ENCODE measurements at places on chromosomes 1 and 21.
A peak's percentile ranks its signal among the peaks of the same experiment; 100 is the strongest.

GRCh38 chr1:19160831-19161230 is 49.2 kb downstream of the UBR4 start:
- DNase-seq, result no peak

DNA sequence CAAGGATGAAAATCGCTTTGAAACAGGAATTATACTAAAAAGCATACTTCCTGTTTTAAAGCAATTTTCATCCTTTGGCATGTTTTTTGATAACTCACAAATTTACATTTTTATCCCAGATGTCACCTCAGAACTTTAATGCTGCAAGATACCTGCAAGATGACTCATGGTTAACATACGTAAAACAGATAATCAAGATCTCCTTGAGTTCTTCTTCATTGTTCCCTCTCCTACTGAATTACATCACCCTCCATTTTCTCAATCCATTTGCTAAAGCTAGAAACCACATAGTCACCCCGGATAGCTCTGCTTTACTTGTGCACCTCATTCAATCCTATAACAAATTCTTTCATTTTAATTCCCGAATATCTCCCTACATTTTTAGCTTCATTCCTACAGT is 1114.2 kb downstream of the PLA2G4A start:
- no peak for DNase-seq

DNA sequence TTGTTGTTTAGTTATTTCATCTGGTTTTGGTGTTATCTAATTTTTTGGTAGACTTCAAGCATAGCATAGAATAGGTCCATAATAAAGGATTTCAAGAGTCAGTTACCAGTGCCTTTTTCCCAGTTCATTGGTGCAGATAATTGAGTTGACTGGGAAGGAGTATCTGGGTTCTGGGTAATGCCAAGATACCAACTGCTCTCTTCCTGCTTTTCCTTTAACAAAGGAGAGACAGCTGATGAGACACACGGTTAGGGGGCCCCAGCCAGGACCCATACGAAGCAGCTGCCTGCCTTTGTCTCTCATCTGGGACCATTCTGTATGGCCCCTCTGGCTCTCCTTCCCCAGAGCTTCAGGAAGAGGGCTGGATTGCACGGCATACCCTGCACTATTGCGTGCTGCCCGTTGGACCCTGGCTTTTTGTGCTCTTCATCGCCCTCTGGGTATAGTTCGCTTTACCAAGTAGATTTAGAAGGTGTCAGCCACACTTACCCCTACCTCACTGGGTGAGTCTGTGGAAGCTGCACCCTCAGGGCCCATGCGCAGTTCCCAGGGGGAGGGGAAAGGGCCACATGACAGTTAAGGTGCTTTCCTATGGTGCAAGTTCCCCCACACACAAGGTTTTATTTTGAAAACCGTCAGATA is 7.0 kb downstream of the NAV1 start:
- no peak for DNase-seq

DNA sequence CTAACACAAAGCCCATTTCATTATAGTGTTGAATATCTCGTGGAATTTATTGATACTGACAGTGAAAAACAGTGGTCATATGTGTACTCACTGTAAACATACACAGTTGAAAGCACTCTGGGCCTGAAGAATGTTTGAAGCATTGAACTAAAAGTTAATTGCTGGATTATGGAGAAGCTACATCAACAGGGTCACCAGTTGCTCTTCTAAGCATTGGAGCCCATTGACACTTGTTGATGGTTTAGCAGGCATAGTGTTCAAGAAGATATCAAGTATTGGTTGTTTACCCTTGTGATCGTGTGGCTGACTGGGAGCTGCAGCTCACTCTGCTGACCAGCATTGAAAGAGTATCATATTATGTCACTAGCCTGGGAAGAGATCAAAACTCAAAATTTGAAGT is 10.3 kb downstream of the ZYG11A start:
- no peak for DNase-seq

GRCh38 chr1:51664421-51665240 is 47.7 kb downstream of the OSBPL9 start:
- no peak for DNase-seq

DNA sequence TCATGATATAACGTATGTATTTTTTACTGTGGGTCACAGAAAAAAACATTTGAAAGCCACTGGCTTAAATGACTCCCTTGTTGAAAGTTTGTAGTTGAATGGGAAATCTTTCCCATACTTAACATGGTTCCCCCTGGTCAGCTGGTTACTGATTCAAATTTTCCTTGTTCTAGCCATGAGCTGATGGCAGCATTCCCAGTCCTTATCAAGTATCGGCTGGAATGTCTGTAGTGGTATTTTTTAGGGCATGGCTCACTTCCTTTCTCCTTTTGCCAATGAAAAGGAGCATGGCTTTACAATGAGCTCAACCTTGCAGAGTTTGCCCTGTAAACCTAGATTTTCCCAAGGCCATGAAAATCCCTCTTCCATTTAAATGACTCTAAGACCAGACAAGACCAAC is 55.7 kb downstream of the GIPC2 start:
- DNase-seq, result no peak

DNA sequence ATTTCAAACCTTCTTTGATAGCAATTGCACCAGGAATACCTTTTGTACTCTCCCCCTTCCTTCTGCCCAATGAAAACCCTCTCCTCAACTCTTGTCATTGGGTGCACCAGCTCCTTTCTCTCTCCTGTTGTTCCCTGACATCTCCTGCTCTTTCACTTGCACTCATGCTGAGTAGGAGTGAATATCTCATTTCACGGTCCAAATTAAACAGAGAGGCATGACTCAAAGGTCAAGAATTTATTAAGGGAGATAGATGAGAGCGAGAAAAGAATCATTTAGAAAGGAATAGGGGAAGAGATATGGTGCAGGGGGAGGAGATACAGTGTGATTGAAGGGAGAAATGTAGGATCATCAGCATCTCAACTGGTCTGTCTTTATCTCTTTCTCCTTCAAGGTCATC is 22.1 kb downstream of the AIM2 start:
- DNase-seq, result no peak

- DNase-seq, result no peak
Observed at GRCh38 chr1:203058676-203058935, 27.2 kb downstream of the MYOG start.

GRCh38 chr1:86416343-86416742 is 7.6 kb upstream of the CLCA2 start:
- DNase-seq, result no peak

DNA sequence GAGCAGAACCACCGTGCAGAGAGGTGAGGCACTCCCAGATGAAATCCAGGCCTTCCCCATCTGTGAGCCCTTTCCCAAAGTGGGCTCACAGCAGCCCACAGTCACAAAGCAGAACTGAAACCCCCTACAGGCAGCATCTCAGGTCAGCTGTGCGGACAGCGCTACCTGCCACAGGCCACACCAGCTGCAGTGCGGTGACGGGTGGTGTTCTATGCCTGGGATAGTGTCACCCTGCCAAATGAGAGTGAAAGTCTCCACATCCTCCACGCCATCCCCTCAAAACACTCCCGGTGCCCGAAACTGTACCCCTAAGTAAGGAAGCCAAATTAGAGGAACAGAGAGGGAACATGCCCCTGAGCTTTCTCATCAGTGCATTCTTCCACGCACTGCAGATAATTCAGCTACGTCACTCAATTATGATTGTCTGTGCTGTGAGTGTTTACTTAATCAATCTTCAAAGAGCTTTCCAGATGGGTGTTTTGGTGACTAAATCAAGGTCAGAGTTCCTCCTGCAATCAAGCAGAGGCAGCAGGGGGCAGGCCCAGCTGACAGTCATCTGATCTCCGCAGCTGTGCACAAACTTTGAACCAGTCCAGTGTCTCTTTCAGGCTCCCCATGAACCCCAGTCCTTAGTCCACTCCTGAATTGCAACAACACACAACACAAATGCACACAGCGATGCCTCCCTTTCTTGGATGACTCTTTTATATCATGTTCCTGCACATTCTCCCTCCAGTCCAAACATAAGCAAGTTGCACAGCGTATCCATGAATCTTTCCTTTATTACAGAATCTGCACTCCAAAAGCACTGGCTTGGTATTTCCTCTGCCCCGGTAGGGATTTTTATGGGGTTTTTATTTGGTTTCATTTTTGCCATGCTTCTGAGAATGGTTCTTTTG is 150.0 kb downstream of the TOMM20 start:
- peak; percentile 57 for DNase-seq

- no peak for DNase-seq
Observed at GRCh38 chr21:45253633-45254459, 33.8 kb downstream of the POFUT2 start.

GRCh38 chr1:156480016-156480370 is 20.6 kb downstream of the MEF2D start:
- DNase-seq, result no peak

- DNase-seq, result no peak
Observed at GRCh38 chr1:209542585-209542984, 40.9 kb upstream of the CAMK1G start.

DNA sequence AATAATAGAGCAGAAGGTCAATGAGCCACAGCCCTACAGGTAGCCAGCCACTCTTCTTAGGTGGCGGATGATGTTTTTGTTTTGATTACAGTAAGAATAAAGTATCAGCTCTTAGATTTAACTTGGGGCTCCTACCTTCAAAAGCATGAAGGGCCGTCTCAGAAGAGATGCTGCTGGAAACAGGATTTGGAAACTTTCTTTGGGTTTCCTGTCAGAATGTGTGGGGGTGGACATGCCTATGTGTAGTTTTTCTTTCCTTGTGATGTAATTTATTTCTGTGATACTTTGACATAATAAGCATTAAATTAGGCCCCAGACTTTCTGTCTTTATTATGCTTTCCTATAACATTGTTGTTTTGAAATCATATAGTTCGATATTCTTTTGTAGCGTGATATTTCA is 1.5 kb downstream of the RAP1A start:
- no peak for DNase-seq

DNA sequence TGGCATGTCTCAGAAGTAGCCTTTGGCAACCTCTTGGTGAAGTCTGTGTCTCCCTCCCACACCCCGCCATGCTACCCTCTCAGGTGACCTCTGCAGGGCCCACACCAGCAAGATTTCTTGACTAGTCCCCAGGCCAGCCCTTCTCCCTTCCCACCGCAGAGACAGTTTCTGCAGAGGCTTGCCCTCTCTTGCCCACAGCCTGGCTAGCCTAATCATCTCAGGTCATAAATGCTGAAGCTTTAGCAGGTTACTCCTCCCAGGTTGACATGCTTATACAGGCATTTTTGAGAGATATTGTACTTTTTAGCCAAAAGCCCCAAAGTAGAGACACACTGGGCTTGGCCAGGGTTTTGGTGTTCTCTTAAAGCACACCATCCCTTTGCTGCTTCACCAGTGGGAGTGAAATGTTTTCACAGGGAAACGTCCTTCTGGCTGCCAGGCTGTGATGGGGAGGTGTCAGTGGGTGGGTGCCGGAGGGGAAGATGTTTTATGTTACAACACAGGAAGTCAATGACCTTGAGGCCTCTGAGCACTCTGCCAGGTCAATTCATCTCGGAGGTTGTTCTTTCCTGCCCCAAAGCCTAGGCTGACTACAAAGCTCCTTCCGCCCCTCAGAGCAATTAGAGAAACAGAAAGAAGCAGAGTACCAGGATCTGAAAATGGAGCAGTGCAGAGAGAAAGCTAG is 58.5 kb downstream of the STYXL2 start:
- DNase-seq, result no peak

DNA sequence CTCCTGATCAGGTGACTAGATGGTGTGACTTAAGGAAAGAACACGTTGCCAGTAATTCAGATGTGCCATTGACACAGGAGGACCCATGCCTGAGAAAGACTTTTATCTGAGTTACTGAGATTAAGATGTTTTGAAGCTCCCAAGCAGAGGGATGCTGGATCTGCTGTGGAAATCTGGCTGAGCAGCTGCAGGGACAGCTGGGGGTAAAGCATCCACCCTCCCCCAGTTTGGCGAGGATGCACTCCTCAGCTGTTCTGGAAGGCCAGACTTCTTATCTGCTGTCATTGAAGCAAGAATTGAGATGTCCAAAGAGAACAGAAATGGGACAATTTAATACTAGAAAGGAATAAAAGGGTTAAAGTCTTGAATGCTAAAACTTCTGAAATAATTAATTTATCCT is 25.7 kb downstream of the TTC3 start:
- DNase-seq, result no peak

DNA sequence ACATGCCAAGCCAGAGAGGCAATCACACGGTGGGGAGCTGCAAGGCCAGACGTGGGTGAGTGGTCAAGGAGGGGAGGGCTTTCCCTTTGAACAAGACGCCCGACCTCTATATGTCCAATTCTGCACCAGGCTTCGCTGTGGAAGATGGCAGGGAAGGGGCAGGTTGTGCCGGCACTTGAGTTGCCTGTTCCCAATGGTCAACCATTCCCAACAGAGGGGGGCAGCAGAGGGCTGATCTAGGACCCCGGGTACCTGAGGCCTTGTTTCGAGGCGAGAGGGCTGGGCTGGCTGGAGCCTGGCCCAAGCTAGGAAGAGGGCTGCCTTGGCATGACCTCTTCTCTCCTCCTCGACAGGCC is 64.9 kb downstream of the TMEM53 start:
- no peak for DNase-seq

GRCh38 chr1:171868217-171868803 is 27.0 kb downstream of the DNM3 start:
- no peak for DNase-seq

GRCh38 chr1:179598631-179599030 is 7.0 kb downstream of the TDRD5 start:
- DNase-seq, result no peak

- no peak for DNase-seq
Observed at GRCh38 chr21:42142627-42143026, 71.5 kb downstream of the UMODL1 start.

GRCh38 chr1:44275991-44276405 is 62.7 kb downstream of the DMAP1 start:
- DNase-seq, result no peak

GRCh38 chr1:3438661-3439180 is 15.7 kb upstream of the ARHGEF16 start:
- no peak for DNase-seq

DNA sequence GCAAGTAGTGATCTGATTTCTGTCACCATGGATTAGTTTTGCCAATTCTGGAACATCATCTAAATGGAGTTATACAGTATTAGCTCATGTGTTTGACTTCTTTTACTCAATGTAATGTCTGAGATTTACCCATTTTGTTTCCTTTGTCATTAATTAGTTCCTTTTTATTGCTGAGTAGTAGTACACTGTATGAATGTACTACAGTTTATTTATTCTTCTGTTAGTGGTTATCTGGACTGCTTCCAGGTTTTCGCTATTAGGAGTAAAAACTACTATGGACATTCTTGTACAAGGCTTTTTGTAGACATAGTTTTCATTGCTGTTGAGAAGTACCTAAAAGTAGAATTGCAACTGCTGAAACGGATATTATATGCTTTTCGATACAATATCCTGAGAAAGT is 14.1 kb downstream of the SUCO start:
- DNase-seq, result no peak

Data from stimulated activated naive CD4-positive, alpha-beta T cell treated with Interleukin-2 at 50 U/mL for 16 hours (primary cell).